NB4 (cell line): ENCODE measurements at places on chromosomes 11 and 22.

- DNase-seq, result no peak
Measured at GRCh38 chr11:109089144-109089543, 332.8 kb upstream of the C11orf87 start.

DNA sequence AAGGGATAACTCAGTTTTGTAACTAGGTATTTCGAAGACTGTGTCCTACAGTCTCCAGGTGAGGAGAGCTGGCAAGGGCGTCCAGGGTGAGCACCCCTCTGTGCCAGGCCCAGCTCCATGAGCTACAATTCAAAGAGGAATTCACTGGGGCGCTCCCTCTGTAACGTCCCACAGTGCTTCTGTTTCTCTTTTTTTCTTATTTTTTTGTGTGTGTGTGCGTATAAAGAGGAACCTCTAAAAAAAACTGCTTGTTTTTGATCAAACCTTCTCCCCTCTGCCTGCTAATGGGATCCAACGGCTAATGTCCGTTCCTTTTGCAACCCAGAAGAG lies 17.1 kb downstream of the ASCC2 start:
- no peak for DNase-seq

DNA sequence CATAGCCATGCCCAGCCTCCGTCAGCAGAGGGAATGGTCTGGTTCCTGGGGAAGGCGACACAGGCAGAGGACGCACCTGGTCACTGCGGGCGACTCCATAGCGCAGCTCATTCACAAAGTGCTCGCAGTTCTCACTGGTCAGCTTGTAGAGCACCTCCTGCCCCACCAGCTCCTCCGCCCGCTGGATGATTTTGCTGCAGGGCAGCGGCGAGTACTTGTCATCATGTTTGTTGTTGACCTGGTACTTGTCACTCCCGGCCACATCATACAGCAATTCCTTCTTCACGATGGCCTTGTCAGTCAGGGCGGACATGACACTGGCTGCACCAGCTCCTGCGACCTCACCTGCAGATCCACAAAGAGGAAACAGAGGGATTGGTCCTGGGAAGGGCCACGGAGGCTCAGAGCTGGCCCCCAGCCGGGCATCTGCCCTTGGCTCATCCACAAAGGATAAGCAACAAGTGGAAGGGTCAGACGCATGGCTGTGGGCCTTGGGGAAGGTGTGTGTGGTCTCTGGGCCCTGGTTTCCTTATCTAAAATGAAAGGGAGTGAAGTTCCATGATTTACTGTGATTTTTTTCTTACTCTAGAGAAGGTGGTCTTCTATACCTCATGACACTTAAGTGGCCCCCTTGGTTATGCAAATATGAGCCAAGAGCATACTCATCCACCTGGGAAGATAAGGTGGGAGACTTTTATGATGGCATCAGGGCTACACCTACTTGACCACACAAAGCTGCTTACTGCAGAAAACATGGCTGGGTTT lies 24.0 kb downstream of the PLAAT3 start:
- DNase-seq, result no peak

DNA sequence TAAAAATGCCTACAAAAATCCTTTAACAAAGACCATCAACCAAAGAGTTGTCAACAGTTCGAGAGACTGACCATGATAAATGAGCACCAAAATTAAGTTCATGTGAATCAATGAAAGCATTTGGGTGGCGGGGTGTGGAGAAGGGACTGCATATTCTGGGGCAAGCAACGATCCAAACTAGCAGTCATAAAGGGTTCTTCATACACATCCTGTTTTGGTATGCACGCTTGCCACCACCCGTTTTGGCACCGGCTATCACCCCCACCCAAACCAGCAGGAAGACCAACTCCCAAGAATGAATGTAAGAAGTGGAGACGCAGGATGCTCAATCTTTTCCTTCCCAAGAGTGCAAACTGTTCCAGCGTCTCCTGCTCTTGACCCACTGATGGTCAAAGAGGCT lies 80.8 kb downstream of the SGSM3 start:
- DNase-seq, result no peak

DNA sequence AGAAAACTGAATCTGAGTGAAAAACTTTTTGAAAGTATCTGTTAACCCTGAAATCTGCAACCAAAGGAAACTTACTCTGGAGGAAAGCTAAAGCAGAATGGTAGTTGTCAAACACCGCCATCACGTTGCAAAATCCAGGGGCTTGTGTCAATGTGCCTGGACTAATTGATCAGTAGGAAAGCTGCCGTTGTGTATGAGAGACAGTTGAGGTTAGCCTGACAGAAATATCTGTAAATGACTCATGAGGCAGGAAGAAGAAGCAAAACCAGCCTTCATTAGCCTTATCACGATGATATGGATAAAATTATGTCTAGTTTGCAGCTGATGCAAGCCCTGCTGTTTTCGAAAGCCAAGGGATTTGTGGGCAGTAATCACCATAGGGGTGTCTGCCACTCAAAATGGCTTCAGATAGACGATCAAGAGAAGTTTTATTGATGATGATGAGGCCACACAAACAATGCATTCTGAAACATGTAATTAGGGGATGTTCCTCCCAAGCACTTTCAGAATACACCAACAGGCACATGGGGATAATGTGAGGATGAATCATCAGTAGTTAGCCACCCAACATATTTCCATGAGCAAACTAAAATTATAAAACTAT lies 8.9 kb downstream of the SCGB1A1 start:
- DNase-seq, result peak; percentile 89

- DNase-seq, result no peak
Measured at GRCh38 chr11:132336781-132337535, 966.5 kb downstream of the NTM start.

- DNase-seq, result peak; percentile 60
Measured at GRCh38 chr11:65625628-65626342, 10.2 kb downstream of the PCNX3 start.

DNA sequence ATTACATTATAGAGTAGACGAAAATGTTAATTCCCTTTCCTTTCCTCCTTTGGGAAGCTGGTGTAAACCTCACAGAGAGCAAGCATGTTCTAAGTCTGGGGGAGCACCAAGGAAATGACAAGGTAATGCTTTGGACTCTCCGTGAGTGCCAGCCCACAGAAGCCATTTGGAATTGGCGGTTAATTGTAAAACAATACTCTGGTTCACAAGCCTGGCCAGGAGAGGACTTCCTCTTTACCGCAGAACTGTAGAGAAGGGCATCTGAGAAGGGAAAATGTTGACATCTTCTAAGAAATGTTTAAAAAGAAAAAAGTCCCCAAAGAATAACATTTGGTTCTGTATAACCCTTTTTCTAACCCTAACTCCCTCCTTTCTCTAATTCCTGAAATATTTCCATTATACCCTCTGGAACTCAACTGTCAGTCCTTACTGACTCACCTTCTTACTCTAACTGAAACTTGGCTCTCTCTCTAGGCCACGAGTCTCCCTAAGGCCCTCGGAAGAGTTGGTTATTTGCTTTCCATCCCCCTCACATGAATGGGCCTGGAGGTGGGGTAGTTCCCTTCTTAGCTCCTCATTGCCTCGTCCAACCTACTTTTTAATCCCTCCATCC lies 379.8 kb downstream of the SOX6 start:
- peak; percentile 46 for DNase-seq

GRCh38 chr11:111879637-111879960 lies 258 bp downstream of the CFAP68 start:
- DNase-seq, result no peak

GRCh38 chr11:46100670-46101069 lies 20.6 kb downstream of the PHF21A start:
- no peak for DNase-seq

DNA sequence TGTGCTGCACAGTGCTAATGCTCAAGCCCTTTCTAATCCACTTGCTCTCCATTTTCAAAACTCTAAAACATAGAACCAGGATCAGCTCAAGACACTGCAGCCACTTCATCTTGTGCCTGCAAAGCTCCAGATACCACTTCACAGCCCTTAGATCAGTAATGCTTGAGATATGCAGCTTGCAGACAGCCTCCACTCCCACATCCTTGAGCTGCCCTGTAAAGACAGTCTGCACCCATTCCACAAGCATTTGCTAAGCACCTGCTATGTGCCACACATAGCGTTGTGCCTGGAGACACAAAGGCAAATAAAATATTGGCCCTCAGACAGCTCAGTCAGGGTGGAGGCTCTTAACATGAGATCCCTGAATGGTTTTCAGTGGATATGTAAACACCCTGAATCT lies 192.5 kb upstream of the SNX19 start:
- DNase-seq, result no peak
